BJ (cell line): ENCODE measurements at places on chromosomes 2 and 18.

GRCh38 chr2:214895469-214895868 is 86.0 kb upstream of the BARD1 start:
- DNase-seq: no peak

GRCh38 chr2:119306196-119306590 is 60.4 kb downstream of the C2orf76 start:
- no peak for DNase-seq

GRCh38 chr2:231183851-231184250 is 14.6 kb upstream of the ARMC9 start:
- no peak for DNase-seq

GRCh38 chr2:7621018-7621814 is 704.0 kb downstream of the RNF144A start:
- DNase-seq: no peak

DNA sequence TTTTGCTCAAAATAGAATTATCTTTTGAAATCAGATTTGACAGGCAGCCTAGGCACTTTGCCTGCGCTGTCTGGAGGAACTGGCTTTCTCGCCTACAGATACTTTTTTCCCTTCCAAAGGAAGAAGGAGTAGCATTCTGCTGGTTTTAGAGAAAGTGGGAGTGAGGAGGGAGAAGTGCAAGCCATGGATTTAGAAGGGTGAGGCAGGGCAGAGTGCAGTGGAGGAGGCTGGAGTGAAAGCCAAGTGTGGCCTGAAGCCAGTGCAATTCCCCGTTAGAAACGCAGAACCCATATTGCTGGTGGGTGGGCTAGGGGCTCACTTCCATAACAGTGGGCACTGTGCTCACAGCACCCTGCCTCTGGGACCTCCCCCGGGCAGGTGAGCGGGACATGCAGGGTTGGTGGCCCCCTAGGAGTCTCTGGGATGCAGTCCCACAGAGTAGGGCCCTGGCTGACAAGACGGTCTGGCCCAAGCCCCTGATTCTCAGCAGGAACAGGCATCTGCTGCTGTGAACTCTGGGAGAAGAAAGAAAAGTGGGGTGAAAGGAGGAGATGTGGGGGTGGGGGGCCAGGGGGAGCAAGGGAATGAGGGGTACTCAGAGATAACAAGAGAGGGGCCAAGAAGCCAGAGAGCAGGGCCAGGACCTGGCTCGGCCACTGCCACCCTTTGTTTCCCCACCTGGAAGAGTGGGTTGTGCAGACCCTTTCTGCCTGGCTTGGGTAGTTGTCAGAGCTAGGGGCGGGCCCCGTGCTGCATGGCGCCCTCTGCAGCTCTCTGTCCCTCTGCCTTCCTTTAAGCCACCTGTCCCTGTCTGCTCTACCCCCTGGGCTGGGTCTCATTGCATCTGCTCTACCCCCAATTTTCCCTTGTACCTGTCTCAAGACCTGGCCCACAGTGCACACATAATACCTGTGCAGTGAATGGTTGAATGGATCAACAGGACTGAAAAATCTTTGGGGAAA is 273.5 kb upstream of the HS6ST1 start:
- no peak for DNase-seq

- DNase-seq: no peak
These were observed 1184.9 kb upstream of the ACVR2A start for GRCh38 chr2:146659976-146660375.

DNA sequence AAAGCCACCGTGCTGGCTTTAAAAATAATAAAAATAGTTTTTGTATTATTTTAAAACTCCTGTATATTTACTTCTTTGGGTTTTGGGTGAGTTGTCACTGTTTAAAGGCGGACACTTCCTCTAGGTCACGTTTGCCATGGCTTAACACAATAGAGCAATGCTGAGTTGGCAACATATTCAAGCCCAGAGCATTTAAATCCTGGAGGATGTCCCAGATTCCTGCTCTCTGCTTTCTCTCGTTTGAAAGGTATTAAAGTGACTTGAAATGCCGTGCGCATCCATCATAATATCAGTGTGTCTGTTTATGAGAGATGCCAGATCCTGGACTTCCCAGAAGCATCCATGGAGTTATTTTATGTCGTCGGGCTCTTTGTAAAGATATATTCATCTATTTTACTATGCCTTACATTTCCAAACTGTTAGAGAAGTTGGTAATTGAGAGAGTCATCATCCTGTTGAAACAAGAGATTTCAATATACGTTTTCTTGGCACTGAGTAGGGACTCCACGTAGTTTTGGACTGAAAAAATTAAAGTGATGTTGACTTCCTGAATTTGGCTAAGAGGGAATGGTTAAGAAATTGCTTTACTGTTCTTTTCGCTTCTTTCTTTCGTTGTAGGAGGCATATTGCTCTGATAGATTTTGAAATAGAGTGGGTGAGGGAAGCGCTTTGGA is 150.6 kb downstream of the ZNF236 start:
- no peak for DNase-seq

DNA sequence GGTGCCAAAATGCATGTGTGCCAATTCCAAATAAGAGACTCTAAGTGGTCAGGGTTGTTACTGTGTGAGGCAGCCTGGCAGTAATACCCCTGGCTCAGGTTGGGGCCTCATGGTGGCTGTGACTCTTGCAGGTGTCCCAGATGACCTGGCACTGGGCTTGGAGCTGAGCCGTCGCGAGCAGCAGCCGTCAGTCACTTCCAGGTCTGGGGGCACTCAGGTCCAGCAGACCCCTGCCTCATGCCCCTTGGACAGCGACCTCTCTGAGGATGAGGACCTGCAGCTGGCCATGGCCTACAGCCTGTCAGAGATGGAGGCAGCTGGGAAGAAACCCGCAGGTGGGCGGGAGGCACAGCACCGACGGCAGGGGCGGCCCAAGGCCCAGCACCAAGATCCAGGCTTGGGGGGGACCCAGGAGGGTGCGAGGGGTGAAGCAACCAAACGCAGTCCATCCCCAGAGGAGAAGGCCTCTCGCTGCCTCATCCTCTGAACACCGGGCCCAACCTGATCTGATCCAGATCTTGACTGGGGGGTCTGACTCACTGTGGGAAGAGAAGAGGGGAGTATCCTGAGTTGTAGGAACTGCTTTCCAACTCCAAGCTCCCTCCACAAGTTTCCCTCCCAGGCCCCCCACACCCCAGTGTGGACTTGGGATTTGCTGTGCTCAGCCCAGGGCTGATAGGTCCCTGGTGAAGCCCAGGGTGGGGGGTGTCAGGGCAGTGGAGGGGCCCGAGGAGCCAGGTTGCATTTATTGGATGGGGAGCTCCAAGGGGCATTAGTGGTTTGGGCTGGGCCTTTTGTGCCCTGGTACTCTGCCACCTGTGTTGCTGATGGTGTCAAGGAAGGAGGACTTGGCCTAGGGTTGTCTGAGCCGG is 5.6 kb downstream of the DNAJB2 start:
- DNase-seq: no peak

DNA sequence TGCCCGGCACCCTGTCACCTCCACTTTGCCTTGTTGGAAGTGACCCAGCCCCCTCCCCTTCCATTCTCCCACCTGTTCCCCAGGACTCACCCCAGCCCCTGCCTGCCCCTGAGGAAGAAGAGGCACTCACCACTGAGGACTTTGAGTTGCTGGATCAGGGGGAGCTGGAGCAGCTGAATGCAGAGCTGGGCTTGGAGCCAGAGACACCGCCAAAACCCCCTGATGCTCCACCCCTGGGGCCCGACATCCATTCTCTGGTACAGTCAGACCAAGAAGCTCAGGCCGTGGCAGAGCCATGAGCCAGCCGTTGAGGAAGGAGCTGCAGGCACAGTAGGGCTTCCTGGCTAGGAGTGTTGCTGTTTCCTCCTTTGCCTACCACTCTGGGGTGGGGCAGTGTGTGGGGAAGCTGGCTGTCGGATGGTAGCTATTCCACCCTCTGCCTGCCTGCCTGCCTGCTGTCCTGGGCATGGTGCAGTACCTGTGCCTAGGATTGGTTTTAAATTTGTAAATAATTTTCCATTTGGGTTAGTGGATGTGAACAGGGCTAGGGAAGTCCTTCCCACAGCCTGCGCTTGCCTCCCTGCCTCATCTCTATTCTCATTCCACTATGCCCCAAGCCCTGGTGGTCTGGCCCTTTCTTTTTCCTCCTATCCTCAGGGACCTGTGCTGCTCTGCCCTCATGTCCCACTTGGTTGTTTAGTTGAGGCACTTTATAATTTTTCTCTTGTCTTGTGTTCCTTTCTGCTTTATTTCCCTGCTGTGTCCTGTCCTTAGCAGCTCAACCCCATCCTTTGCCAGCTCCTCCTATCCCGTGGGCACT is 4.5 kb downstream of the RETREG2 start:
- no peak for DNase-seq

DNA sequence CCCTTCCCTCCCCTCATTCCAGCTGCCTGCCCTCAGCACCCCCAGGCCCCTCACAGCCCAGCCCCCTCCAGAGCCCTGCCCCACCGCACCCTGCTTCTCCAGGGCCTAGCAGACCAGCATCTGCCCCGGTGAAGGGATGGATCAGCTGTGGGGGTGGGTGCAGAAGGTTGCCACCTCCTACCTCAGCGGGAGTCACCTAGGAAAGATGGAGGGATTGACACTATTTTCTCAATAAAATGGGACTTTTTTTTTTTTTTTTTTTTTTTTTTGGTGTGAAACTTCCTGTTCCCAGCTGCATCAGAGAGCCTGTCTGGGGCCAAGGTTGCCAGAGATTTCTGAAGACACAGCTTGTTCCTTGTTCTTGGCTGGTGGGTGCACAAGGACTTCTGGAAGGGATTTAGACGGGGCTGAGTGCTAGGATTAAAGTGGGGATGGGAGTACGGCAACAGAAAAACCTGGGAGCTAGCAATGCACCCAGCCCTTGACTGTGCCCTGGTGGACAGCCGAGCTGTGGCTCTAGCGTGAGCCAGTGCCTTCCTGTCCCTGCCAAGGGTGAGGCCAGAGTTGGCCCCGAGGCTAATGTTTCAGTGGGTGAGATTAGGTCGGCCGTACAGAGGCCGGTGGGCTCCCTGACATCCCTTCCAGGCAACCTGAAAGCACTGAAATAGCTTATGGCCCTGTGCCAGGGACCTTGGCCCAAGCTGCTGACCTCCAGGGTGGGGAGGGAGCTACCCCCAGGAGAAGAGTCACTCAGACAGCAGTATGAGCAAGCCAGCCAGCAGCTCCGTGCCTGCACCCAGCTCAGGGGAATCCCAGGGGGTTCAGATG is 4.6 kb downstream of the B3GNT7 start:
- no peak for DNase-seq

- no peak for DNase-seq
These were observed 59.2 kb downstream of the DOCK10 start for GRCh38 chr2:224982910-224983711.

DNA sequence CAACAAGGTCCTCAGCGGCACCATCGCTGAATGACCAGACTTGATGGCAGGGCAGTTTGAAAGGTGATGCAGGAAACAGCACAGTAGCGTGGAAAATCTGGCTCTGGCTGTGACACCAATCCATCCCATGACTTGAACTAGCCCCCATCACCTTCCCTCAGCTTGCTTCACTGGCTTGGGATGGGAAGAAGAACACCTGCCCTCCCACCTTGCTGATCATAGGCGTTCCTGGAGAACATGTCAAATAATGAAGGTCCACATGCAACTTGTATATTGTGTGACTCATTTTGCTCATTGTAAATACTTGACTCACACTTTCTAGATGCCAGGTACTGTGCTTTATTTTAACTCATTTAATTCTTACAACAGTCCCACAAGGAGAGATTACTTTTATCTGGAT is 292.4 kb upstream of the SPRED2 start:
- no peak for DNase-seq

DNA sequence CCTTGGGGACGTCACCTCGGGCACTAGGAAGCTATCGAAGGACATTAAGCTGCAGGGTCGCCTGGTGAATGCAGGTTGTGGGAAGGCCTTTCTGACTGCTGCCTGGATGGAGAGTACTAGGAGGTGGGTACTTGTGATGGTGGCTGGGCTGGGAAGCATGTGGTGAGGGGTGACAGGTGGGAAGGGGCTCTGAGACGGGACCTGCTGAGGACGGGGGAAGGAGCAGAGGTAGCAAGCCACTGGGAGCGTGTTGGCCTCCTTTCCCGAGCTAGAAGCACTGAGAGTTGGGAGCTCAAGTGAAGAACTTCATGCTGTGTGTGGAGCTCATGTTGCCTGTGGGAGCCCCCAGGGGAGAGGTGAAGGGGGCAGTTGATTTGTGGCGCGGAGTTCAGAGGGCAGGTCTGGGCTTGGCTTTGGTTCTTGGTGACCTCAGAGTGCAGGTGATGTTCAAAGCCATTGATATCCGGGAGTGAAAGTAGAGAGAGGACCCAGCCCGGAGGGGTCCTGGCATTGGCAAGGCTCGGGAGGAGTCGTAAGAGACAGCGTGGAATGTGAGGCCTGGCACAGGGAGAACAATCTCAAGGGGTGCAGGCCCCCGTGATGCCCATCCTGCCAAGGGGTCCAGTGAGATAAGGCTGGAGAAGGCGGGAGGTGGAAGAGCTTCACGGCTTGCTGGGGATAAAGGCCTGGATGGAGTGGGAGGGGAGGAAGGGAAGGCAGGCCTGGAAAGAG is 13.2 kb downstream of the MROH2A start:
- DNase-seq: no peak

GRCh38 chr2:151200844-151201243 is 60.8 kb downstream of the RBM43 start:
- no peak for DNase-seq

DNA sequence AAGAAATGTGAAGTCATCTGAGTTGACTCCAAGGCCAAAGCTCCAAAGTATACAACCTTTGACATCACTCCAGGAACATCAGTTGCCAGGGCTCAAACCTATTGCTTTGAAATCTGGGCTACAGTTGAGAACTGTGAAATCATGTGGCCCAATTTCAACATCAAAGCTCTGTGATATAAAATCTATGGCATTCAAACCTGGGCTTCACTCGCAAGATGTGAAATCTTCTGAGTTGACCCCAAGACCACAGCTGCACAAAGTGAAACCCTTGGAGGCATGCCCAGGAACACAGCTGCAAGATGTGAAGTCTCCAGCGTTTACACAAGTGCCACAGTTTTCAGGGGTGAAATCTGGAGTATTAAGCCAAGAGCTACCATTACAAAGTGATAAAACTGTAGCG is 9.4 kb upstream of the ZNF512 start:
- DNase-seq: no peak

- no peak for DNase-seq
These were observed 195.9 kb upstream of the CYRIA start for GRCh38 chr2:16861530-16861929.

- no peak for DNase-seq
These were observed 92.4 kb downstream of the NCK2 start for GRCh38 chr2:105836840-105837692.

- DNase-seq: no peak
These were observed 93.1 kb downstream of the CABLES1 start for GRCh38 chr18:23228102-23229061.

GRCh38 chr2:206562375-206562774 is 79.9 kb upstream of the FAM237A start:
- DNase-seq: no peak

GRCh38 chr2:231110551-231110950 is 14.3 kb downstream of the HTR2B start:
- no peak for DNase-seq

GRCh38 chr2:174286172-174286571 is 37.8 kb upstream of the OLA1 start:
- no peak for DNase-seq
